ENCODE measurements at places on chromosomes 6 and 20.

DNA sequence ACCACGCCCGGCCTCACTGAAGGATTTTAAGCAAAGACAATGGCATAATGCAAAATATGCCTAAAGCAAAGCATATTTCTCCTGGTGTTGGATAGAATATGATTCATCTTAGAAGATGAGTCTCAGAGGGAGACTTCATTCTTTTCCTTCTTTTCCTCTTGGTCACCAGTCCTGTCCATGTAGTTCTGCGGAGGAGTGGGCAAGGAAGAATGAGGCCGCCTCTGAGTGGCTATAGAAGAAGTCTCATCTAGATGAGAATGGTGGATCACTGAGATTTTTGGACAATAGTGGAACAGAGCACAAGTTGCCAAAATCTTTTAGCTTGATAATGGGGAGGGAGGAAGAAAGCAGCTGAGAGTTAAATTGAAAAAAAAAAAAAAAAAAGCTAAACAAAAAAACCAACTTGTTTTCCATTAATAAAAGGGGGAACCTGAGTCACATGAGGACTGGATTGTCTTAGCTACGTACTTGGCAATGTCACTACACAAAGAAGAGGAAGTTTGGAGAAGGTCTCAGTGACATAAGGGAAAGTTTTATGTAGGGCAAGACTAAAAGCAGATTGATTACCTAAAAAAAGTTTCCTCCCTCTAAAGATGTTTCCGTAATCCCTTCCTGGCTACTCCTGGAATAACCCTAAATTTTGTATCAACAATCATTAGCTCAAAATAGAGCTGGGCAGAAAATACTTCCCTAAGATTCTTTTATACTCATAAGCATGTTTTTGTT lies 6.0 kb downstream of the CD83 start:
- DNase-seq: no peak

GRCh38 chr20:46001498-46001897 lies 7.2 kb upstream of the MMP9 start:
- no peak for DNase-seq

GRCh38 chr6:124057461-124057860 lies 253.8 kb downstream of the NKAIN2 start:
- DNase-seq: no peak

DNA sequence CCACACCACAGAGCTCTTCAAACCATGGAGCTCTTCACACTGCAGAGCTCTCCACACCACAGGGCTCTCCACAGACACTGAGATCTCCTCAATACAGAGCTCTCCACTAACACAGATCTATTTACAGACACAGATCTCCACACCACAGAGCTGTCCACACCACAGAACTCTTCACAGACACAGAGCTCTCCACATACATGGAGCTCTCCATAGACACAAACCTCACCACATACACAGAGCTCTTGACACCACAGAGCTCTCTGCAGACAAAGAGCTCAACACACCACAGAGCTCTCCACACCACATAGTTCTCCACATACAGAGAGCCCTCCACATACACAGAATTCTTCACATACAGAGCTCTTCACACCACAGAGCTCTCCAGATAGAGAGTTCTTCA lies 53.0 kb downstream of the ERMARD start:
- no peak for DNase-seq

GRCh38 chr6:158255989-158256601 lies 56.2 kb upstream of the TULP4 start:
- no peak for DNase-seq

DNA sequence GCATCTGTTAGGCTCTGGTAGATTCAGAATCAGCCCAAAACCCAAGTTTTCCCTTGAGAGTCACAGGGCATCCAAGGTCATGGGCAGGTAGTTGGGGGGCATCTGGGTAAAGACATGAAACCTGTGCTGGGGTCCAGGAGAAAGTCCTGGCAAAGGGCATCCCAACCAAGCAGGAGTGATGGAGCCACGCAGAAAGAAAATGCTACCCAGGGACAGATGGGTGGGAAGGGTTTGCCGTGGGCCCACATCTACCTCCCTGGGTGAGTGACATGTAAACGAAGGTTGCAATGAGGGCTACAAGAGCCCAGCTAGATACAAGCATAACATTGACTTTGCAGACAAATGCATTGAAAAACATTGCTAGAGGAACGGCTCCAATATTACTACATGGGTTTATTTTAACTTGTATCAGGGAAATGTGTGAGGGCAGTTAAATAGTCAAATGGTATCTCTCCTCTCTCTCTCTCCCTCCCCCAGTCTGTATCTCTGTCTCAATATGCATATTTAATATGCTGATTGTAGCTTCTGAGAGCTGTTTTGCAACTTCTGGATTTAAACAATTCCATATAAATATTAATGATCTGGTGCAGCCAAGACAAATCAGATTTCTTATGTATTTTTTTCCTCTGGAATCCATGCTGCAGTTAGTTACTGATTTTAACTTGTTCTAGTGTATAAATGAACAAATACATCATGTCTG lies 135.7 kb downstream of the SYNDIG1 start:
- DNase-seq: peak; percentile 15

GRCh38 chr6:118706702-118707101 lies 55.3 kb upstream of the CEP85L start:
- no peak for DNase-seq
